Activated CD8-positive, alpha-beta memory T cell treated with anti-CD3 and anti-CD28 coated beads for 4 hours (primary cell): ENCODE measurements at places on chromosomes 3 and 15.

DNA sequence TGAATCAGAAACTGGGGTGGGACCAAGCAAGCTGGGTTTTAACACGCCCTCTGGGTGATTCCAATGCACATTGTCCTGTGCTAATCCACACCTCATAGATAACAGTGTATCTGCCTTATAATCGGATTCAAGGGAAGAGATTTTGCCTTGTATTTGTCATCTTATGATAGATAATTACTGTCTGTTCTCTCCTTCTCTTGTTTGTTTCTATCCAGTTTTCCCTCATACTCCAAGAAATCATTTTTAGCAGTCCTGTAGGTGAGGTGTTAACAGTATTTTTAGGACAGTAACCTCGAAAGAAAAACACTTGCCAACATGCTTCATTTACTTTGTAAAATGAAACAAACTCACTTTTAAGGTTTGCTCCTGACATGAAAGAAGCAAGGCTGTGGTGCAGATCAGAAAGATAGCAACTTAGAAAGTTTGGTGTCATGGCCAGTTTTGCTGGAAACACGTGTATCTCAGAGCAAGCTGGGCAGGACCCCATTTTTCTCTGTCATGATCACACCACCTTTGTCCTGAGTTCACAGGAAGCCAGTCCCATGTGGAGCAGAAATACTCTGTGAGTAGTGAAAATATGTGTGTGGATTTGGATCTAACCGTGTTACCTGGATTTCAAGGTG lies 72.6 kb downstream of the TRAK1 start:
- DNase-seq = no peak

- no peak for DNase-seq
Observed at GRCh38 chr3:100838157-100838556, 128.9 kb downstream of the TFG start.

DNA sequence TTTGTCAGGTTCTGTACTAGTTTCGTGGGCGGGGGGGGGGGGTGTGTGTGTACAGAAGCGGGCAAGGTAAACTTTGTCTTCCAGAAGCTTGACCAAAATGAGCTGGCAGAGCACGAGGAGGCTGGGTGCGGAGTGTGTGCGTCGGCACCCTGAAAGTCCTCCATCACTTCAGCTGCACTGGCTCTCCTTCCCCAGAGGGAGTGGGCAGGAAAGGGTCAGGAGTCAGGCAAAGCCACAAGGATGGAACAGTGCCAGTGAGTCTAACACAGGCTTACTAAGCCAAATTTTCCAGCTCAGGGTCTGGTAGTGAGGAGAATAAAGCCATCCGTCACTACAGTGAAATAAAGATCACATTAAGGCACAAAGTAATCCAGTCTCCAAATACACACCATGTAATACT lies 11.9 kb upstream of the SH3GL3 start:
- no peak for DNase-seq

DNA sequence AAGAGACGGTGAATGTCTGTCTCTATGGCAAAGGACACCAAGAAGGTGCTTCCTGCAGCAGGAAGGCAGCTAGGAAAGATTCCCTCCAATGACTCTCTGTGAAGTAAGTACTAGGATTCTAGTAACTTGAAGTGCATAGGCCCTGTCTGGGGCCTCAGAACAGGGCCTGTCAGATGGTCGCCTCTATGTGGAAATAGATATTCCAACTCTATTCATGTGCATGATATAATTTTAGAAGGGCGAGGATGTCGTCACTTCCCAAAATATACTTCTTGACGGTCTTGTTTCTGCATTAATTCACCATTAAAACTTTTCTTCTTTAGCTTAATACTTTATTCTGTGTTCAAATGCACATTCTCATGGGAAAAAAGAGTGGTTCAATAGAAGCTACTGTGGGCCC lies 167.0 kb downstream of the TLE3 start:
- DNase-seq = no peak

DNA sequence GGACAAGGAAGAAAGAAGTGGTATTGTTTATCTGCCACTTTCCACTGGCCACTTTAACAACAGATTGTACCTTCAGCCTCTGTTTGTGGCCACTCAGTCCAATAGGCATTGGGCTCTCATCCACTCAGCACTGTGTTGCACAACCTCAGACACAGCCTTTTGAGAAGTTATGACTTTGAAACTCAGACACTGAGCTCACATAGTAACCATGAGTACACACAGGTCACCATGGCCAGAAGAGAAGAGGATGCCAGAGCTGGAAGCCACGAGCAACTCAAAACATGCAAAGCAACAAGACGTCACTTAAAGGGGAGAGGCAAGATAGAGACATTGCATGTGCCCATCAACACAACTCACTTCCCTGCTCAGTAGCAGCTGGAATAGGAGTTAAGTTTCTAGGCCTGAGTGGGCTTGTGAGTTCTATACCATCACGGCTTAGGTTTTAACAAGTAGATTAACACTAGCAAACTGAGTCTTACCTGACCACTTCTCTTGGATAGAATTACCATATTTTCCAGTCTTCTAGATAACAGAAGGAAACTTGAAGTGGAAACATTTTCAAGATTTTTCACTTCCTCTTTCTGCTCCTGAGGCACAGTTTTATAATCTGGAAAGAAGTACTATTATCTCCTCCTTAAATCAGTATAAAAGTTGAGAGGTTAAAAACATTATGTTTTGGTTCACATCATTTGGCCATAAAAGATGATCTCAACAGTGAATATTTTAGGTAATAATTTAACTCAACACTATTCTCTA lies 103.5 kb downstream of the IMPG2 start:
- no peak for DNase-seq

- DNase-seq = no peak
Observed at GRCh38 chr15:45549541-45550220, 27.1 kb upstream of the SLC30A4 start.

- no peak for DNase-seq
Observed at GRCh38 chr3:105827959-105828358, 40.9 kb downstream of the CBLB start.

- DNase-seq = no peak
Observed at GRCh38 chr3:40768536-40768935, 243.8 kb downstream of the ZNF621 start.

- DNase-seq = peak; percentile 26
Observed at GRCh38 chr15:63601026-63601703, 4.0 kb downstream of the FBXL22 start.

DNA sequence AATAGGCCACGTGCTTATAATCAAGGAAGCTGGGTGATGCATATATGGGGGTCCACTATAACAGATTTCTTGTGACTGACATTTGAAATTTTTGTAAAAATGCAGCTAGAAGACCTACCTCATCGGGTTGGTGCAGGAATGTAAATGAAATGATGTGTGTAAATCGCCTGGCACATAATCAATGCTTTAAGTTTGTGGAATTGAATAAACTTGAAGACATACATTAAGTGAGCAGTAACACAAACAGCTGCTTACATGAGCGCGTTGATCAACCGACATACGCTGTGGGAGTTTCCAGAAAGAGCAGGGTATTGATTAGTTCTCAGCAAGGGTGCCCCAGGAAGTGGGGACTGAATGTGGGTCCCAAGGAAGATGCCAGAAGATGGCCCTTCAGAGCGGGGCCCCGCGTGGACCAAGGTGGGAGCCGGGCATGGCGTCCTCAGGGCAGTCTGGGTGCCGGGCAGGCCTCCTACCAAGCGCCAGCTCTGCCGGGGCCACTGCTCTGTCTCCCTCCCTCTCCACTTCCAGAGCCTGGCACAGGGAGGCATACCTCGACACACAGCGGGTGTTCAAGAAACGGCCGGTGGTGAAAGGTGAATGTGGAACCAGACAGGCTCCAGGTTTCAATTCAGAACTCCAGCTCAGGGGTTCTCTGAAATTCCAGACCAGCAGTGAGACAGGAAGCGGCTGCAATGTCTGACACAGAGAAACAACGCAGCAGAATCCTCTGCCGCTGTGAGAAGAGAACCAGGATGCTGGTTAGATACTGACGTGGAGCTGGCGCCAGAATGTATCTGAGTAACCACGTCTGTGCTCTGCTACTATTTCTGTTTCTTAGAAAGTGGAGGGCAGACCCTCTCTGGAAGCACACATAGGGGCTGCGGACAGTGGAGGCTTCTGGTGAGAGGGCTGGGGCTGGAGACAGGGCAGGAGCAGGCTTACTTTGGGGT lies 12.6 kb downstream of the BFSP2 start:
- DNase-seq = no peak

GRCh38 chr15:93523481-93523880 lies 434.5 kb upstream of the RGMA start:
- DNase-seq = no peak

GRCh38 chr3:151058740-151059139 lies 26.7 kb upstream of the MED12L start:
- no peak for DNase-seq

GRCh38 chr3:129994883-129995559 lies 20.5 kb downstream of the TRH start:
- DNase-seq = no peak

DNA sequence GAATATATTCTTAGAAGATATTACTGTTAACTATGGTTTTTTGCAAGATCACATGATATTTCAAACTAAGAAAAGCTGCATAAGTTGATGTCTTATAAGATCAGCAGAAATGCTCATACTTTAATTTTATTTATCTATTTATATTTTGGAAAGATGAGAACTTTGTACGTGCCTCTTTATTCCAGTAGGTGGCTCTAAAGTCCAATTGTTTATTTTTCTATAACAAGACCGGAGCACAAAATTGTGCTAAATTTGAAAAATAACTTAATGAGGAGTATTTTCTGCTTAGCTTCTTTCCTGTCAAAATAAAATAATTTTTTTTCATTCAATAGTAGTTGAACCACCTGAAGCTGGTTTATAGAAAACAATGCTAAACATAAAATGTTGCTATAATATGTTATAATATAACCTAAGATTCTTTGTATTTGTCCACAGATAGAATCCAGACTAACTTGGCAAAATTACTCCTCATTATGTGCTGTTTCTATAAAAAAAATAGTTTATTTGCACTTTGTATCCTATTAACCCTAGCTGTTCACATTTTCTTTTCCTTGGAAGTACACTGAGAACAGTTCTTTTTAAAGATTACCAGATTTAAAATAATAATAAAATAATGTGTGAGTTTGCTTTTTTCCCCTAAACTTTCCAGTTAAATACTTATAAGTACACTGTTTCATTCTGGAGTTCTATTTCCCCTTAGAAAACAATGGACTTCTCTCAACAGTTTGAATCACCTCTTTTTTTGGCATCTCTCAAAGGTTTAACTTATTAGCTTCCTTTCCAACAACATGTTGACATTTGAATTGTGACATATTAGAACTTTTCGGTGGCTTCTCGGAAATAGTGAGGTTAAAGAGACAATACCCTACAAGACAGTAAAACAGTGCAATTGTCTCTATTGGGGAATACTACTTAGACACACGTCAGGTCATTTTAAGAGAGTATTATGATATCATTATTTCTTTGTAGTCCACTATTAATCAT lies 530.0 kb downstream of the MECOM start:
- DNase-seq = no peak

DNA sequence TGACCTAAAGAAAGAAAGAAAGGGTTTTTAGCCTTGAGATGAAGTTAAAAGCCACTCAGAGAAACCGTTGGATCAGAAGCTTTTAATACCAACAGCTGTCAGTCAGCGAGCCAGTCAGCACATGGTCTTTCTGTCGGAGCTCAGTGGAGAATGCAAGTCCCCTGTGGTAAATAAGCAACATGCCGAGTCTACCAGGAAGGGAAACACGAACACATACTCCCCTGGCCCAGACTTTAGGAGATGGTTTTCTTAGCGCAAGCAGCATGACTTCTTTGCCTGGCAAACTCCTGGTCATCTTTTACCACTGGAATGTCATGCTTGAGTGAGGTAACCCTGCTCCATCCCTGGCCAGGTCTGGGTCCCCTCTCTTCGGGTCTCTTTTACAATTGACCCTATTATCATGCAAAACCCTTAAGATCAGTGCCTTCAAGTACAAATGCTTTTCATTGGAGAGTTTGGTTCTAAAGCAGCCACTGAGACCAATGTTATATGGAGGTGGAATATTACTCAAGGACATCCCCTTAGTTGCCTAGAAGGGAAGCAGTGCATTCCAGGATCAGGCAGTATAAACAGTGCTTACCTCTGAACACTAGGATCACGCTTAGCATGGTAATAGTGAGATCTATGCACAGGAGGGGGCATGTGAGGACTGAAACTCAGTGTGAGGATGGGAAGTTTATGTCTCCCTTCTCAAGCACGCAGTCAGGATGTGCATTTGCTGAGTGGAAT lies 28.2 kb downstream of the SLCO3A1 start:
- no peak for DNase-seq

DNA sequence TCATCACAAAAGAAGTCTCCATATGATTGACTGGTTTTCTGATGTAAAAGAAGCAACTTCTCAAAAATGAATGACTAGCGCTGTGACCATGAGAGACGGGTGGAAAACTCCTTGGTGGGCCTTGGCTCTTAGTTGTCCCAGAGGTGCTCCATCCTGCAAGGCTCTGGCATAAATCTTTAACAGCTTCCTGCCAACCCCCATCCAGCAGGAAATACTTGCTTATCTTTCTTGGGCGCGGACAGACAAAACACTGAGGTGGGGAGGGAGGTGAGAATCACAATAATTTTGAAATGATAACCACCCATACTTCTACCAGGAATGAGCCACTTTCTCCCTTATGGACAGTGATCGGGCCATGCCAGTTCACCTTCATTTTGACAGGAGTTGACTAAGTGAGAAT lies 128.6 kb downstream of the STT3B start:
- DNase-seq = no peak

- no peak for DNase-seq
Observed at GRCh38 chr3:56131974-56132590, 336.2 kb downstream of the ERC2 start.

GRCh38 chr3:98561727-98562521 lies 30.1 kb downstream of the GPR15 start:
- DNase-seq = no peak

- DNase-seq = no peak
Observed at GRCh38 chr3:31692751-31693150, 160.0 kb downstream of the STT3B start.

DNA sequence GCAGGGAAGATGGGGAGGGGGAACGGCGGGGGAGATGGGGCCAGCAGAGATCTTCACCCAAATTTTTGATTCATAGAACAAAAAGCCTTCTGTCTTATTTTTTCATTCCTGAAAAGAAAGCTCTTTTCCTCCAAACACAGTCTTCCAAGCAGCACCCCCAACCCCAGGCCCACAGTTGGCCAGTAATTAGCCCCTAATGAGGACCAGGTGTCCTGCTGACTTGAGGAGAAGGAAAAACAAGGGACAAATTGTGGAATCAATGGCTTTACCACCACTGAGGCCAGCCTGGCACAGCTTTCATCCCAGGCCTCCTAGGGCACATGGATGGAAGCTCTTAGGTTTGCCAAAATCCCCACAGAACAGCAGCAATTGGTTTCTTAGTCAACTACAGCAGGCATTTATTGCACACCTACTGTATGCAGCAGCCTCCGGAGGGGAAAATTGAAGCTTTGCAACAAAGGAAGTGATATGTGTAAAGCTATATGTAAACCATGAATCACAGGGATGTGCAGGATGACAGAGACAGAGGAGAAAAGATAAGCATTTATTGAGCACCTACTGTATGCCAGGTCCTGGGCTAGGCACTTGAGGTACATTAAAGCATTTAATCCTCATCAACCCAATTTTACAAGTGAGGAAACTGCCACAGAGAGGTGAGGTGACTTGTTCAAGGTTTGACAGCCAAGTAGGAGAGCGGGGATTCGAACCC lies 199.5 kb downstream of the TBC1D2B start:
- no peak for DNase-seq
